Pulmonary artery endothelial cell (primary cell): ENCODE measurements at places on chromosomes 5 and 9. TPM values are rescaled to one million over a fixed set of nuclear protein-coding genes. Genes with fewer than 3 reads are reported as not detected.

DNA sequence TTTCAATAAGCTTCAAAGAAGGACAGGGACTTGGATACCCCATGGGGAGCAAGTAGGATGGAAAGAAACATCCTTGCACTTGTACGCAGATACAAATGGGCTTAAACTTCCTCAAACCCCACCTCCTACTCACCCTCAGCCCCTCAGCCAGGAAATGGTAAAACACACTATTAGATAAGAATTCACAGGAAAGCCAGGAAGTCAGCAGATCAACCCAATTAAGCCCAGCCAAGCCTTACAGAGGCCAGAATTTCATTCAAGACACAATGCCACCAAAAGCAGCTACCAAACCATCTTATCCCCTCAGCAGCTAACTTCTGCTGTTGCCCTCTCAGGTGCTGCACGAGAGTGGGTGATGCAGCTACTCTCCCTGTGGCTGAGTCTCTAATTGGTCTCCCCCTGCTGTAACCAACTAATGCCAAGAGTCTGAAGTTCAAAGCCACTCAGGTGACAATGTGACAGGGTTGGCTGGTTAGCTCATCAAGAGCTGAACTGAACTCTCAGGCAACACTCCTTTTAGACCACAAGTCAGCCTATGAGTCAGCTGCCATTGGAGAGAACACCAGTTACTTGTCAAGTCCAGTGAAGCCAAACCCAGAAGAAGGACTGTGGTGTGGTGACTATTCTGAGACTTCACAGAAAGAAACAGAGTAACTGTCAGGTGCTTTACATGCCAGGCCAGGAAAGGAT lies 201.9 kb downstream of the ZNF608 start:
- DNase-seq, result no peak

DNA sequence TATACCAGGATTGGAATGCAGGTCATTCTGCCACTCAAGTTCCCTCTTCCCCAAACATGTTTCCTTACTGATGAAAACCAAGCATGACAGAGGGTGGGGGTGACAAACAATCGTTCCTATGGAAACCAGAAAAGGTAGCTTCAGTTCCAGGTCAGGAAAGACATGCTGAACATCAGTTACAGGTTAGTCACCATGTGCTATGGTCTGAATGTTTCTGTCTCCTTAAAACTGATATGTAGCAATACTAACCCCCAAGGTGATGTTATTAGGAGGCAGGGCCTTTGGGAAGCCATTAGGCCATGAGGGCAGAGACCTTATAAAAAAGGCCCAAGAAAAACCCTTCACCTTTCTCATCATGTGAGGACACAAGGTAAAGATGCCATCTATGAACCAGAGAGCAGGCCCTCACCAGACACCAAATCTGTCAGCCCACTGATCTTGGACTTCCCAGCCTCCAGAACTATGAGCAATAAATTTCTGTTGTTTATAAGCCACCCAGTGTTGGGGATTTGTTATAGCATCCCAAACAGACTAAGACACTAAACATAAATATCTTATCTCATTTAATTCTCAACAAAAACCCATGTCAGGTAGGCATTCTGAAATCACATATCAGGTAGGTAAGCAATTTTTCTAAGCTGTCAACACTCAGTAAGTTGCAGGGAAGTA lies 15.7 kb upstream of the SH3RF2 start:
- no peak for DNase-seq

- no peak for DNase-seq
Observed at GRCh38 chr5:169628892-169629291, 8.2 kb upstream of the DOCK2 start.

GRCh38 chr9:88529496-88529895 lies 5.5 kb upstream of the NXNL2 start:
- DNase-seq, result no peak

DNA sequence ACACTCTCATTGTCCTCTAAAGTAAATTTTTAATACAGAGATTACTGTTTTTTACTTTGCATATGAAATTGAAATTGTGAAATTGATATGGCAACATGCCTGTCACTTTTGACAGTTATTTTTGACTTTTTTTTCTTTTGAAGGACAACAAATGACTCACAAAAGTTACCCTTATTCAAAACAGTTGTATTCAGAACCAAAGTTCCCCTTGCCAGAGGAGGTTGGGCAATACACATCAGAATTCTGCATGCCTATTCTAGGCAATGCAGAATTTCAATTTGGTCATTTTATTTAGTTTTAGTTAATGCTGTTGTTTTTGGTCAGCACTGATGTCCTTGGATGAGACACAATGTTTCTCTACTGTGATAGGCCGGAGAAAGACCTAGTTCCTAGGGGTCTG lies 299.1 kb upstream of the PRR16 start:
- DNase-seq, result no peak

GRCh38 chr5:53545744-53546143 lies 14.7 kb upstream of the NDUFS4 start:
- no peak for DNase-seq

GRCh38 chr5:163165277-163165676 lies 272.1 kb upstream of the CCNG1 start:
- DNase-seq, result no peak

GRCh38 chr9:95749493-95749892 lies 126.0 kb upstream of the ERCC6L2 start:
- DNase-seq, result no peak

- no peak for DNase-seq
Observed at GRCh38 chr5:2867373-2867933, 116.0 kb upstream of the IRX2 start.

DNA sequence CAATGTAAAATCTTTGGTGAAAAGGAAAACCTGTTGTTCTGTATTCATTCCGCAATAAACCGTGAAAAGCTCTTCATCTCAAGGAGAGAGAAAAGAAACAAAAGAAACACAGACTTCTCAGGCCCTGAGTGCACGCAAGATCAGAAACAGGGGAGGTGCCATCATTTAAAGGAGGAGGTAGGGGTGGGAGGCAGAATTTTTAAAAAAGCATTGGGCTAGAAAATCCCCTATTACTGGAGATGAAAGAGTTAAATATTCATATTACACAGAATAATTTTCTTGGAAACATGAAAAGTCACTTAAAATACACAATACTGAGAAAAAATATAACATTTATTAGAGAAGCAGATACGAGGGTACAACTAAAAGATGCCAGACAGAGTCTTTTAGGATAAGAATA lies 56.3 kb downstream of the USP20 start:
- DNase-seq, result no peak

- no peak for DNase-seq
Observed at GRCh38 chr5:55821731-55822512, 29.2 kb upstream of the IL31RA start.

GRCh38 chr9:2559192-2560152 lies 62.1 kb upstream of the VLDLR start:
- no peak for DNase-seq

DNA sequence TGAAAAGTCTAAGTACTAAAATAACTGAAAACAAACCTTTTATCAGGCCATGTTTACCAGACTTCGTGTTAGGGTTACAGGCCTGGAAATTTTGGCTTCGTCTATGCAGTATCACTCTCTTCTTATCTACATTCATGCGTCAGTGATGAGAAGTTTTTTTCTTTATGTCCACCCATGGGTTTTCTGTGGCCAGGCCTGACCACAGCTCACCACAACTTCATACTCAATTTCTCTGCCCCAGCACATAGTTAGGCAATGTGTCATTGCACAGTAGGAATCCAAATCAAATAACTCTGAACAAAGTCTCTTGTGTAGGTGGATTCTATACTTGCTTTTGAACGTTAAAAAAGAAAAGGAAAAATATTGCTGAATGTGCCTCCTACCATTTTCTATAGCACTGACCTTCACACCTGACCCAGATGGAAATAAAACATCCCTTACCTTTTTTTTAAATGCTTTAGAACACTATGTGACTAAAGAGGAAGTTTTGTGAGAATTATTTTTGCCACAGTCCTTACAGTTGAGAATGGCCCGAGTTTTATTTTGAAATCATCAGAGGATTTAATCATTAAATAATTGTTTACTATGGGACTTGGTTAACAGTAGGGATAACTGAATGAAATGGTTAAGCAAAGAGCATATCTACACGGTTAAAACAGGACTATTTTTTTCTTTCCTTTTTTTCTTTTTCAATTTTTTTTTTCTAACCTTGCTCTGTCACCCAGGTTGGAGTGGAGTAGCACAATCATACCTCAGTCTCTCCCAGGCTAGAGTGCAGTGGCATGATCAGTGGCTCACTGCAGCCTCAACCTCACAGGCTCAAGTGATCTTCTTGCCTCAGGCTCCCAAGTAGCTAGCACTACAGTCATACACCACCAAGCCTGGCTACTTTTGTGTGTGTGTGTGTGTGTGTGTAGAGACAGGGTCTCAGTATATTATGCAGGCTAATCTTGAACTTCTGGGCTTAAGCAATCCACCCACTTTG lies 1247.0 kb upstream of the ACO1 start:
- DNase-seq, result no peak

- DNase-seq, result no peak
Observed at GRCh38 chr5:125056671-125057485, 310.4 kb upstream of the ZNF608 start.

DNA sequence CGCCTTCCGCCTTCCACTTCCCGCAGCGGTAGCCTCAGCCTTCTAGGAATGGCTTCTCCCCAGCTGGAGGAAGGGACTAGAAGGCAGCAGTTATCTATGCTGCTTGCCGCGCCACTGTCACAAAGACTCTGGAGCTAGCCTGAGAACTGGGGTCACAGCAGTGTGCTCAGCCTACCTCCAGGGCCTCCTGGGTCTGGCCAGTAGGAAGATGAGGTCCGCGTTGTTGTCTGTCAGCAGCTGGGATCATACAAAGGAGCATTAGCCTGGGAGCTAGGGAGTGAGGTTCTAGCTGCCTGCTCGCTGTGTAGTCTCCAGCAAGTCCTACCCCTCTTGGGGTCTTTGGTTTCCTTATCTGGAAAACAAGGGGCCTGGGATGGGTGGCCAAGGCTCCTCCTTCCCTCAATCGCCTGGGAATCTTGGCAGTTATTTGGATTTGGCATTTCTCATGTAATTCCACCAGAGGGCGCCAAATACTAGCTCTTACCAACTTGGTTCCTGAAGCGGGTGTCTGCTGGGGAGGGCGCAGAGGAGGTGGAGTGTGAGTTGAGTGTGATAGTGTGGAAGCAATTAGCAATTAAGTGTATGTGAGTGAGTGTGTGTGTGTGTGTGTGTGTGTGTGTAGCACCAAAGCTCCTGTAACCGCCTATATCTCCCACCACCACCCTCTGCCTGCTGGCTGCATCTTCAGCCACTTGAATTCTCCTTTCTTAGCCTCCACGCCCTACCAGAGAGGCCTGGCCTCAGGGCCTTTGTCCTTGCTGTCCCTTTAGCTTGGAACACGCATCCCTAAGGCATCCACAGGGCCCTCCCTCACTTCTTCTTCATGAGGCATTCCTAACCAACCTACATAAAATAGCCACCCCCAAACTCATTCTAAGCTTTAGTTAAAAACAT lies 97.1 kb downstream of the ENTREP1 start:
- peak; percentile 33 for DNase-seq

DNA sequence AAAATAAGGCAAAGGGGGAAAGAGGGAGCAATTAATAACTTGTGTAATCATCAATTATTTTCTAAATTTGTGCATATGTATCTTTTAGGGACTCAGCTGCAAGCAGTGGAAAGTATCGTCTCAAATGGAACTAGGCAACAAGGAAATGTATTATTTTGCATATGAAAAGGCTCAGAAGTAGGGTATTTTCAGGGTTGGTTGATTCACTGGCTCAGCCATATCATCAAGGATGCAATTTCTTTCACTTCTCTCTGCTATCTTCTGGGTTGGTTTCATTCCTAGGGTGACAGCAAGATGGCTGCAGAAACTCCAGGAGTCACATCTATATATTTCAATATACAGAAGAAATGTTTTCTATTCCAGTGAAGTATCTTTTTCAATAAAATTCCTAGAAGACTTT lies 509.8 kb downstream of the DMAC1 start:
- DNase-seq, result no peak

DNA sequence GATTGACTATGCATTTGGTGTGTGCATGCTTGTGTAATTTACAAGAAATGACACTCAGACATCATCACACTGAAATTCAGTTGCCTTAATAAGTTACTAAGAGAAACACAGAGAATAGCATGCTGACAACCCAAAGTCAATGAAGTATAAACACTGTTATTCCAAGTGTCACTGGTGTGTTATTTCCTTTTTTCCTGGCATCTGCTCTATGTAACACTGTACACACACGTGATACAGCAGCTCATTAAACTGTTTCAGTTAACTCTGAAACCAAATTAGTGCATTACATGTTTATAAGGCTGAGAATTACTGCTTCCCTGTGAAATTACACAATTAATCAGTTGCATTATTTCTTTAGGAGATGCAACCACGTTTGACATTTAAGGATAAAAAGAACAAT lies 252.7 kb downstream of the EFNA5 start:
- no peak for DNase-seq

Gene ECPAS
- 102 and 131 TPM in 2 replicates for total RNA-seq

Gene PCDHGB2
- 1.3 TPM in 2 replicates for total RNA-seq

Gene PRSS3
- 20.3 and 30.8 TPM in 2 replicates for total RNA-seq

Gene BARHL1
- total RNA-seq, result not detected in 2 replicates

Gene C6
- 0.04 TPM in 1 of 2 replicates, not detected in the other for total RNA-seq

Gene DDX4
- not detected in 2 replicates for total RNA-seq

Gene ZNF366
- 0.39 and 0.46 TPM in 2 replicates for total RNA-seq

Gene LMX1B
- total RNA-seq, result not detected in 2 replicates
